ENCODE measurements at places on chromosomes 7 and 10. TPM values are rescaled to one million over a fixed set of nuclear protein-coding genes. Genes with fewer than 3 reads are reported as not detected.

GLCCI1 gene
- total RNA-seq, result 29.1 TPM

- ATAC-seq, result no peak
Observed at GRCh38 chr7:130841416-130841815, 107.4 kb upstream of the KLF14 start.

GRCh38 chr7:149284343-149284742 is 22.3 kb downstream of the ZNF783 start:
- no peak for ATAC-seq

DNAJC12 gene
- total RNA-seq, result 2.6 TPM

MYO1G gene
- total RNA-seq, result 649 TPM

DNA sequence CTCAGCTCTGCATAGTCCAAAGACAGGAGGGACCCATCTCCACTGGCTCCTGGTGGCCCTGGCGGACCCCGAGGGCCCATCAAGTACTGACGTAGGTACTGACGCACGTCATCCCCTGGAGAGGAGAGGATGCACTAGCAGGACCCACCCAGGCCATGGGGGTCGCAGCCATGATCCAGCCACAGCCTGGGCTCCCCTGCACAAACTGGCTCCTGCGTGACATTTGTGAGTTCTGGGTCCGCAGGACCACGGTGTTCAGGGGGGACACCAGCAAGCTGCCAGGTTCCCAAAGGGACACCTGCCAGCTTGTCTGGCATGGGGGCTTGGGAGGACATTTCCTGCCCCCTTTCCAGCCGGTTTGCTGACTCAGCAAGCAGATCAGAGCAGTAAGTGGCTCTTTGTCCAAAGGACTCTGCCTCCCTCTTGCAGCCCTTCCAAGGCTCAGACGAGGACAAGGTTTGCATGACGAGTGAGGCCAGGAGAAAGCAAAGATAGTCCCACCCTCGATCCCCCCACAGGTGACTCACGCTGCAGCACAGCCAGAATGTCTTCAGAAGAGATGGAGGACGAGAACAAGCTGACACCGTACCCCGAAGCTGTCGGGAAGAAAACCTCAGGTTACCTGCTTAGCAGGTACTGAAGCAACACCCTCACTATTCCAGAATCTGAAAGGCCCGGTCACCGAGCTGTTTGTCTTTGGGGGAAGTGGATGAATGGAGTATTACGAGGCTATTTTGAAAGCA is 49.0 kb downstream of the COL17A1 start:
- ATAC-seq, result no peak

PAX4 gene
- not detected for total RNA-seq

DNA sequence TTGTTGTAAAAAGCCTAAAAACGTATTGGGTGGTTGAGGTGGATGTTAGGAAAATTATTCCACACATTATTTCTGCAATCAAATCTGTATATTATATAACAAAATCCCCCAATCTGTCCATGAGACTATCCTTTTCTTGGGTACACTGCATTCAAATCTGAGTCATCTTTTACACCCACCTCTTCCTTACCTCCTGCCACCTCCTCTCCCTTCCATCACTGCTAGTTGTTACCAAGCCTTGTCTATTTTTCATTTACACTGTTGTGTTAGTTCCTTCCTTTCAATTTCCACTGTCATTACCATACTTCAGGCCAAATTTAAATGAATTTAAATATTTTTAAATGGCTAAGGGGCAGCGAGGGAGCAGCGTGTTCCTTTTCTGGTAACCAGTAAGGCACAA is 83.3 kb downstream of the ITGA8 start:
- no peak for ATAC-seq

DNA sequence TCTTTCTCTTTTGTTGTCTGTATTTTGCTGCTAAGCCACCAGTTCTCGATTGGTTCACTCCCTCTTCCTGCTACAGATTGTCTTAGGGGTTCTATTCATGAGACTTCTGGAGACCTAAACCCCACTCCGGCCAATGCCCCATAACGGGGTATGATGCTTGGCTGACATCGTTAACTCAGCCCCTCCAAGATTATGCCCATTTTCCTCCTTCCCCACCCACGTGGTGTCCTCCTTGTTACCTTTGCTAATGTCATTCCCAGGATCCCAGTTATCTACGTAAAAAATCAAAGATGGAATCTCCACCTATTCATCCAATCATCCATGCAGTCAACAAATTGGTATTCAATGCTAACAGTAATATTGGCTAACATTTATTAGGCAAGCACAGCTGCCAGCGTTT is 228.3 kb downstream of the CAMK1D start:
- no peak for ATAC-seq

GRCh38 chr10:30736685-30737232 is 107.2 kb upstream of the LYZL2 start:
- ATAC-seq, result peak; percentile 92

CRTAC1 gene
- not detected for total RNA-seq

GRCh38 chr7:90764848-90765570 is 168.9 kb downstream of the CDK14 start:
- ATAC-seq, result no peak

C10orf105 gene
- 0.04 TPM for total RNA-seq

GRCh38 chr7:77553123-77553522 is 16.0 kb downstream of the PTPN12 start:
- ATAC-seq, result no peak

GRCh38 chr10:87505366-87506111 is 846 bp downstream of the MINPP1 start:
- ATAC-seq, result peak; percentile 61

PNLIPRP1 gene
- not detected for total RNA-seq

DNA sequence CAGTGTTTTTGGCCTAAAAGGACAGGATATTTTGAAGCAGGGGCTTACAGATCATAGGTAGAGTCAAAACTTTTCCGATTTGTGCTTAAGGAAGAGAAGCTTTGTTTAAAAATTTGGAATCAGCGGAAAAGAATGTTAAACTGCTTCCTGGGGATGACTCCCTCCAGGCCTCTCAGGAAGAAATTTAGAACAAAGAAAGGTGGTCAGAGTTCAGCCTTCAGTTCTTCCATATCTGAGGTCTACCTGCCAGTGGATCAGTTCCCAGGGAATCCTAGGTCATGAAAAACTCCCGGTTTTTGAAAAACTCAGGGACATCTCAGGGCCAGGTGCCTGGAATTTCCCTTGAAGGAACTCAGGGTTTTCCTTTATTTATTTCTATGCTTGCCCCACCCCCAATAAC is 100.3 kb downstream of the MCU start:
- ATAC-seq, result no peak

HOGA1 gene
- not detected for total RNA-seq

- no peak for ATAC-seq
Observed at GRCh38 chr7:136214356-136214755, 237.2 kb upstream of the MTPN start.

APBB1IP gene
- total RNA-seq, result 46.5 TPM

CFAP69 gene
- total RNA-seq, result 0.35 TPM

DENND2A gene
- total RNA-seq, result not detected

DNA sequence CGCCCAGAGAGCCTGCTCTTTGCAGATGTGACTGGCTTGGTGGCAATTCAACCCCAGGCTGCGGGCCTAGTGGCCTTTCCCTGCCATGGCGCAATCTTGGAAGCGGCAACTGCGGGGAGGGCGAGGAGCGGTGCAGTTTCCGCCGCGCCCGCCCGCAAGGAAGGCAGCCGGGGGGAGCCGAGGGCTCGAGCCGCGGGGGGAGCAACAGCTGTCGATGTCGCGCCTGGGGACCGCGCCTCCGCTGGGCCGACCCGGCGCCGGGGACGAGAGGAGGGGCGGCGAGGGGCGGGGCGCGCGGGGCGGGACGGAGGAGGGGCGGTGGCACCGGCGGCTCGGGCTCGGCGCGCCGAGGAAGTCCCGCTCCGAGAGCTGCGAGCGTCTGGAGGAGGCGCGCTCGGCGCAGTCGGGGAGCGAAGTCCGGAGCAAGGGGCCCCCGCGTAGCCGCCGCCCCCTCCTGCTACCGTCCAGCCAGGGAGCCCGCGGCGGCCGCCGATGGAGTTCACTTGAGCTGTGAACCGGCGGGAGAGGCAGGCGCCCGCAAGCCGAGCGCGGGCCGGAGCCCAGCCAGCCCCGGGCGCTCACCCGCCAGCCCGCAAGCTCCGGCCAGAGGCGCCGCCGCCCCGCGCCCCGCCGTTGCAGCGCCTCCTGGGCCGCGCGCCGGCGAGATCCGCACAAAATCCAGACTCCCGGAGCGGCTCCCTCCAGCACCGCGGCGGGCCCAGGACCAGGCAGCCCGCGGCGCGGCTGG is 438.1 kb upstream of the GALNT17 start:
- peak; percentile 71 for ATAC-seq

DNA sequence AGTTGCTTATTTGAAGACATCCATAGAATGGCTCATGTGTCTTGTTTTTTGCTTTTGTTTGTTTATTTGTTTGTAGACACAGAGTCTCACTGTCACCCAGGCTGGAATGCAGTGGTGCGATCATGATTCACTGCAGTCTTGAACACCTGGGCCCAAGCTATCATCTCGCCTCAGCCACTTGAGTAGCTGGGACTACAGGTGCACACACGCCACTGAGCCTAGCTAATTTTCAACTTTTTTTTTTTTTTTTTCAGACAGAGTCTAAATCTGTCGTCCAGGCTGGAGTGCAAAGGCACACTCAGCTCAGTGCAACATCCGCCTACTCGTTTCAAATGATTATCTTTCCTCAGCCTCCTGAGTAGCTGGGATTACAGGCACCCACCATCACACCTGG is 83.3 kb upstream of the KLF6 start:
- no peak for ATAC-seq

AGBL3 gene
- 1.8 TPM for total RNA-seq

DNA sequence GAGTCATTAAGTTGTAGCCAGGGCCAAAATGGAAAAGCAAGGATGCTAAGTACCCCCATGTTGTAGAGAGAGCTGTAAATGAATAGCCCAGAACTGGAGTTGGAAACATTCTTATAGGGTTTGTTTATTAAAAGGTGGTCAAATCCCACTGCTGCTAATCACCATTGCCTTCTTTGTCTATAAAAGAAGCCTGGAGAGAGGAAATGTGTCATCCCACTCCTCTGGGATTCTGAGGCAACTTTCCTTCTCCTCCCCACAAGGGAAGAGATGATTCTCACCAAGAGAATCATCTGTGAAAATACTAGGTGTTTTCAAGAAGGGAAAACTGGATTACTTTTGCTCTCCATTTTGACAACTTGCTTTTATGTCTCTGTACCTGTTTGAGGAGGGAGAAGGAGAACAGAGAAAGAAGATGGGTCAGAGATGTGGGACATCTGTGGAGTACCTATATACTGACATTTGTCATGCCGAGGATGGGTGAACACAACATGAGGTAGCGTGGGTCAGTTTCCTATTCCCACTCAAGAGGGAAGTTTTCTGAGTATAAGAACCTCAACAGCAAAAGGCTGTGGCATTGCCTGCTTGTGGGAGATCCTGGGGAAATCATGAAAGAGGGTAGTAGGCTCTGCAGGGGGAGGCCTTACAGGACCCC is 262.2 kb downstream of the KIF20B start:
- no peak for ATAC-seq

DNA sequence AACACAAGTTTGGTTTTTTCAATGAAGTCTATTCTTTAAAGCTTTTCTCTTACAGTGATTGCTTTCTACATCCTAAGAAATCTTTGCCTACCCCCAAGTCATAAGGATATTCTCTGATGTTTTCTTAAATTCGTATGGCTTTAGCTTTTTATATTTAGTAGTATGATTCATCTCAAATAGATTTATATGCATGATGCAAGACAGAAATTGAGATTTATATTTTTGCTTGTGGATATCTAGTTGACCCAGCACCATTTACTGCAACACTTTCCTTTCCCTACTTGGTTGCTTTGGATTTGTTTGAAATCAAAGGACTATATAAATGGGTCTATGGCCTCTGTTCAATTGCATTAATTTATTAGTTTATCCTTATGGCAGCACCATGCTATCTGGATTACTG is 113.9 kb downstream of the ZNF438 start:
- no peak for ATAC-seq

- ATAC-seq, result no peak
Observed at GRCh38 chr10:72229261-72230251, 13.5 kb upstream of the ASCC1 start.

DNA sequence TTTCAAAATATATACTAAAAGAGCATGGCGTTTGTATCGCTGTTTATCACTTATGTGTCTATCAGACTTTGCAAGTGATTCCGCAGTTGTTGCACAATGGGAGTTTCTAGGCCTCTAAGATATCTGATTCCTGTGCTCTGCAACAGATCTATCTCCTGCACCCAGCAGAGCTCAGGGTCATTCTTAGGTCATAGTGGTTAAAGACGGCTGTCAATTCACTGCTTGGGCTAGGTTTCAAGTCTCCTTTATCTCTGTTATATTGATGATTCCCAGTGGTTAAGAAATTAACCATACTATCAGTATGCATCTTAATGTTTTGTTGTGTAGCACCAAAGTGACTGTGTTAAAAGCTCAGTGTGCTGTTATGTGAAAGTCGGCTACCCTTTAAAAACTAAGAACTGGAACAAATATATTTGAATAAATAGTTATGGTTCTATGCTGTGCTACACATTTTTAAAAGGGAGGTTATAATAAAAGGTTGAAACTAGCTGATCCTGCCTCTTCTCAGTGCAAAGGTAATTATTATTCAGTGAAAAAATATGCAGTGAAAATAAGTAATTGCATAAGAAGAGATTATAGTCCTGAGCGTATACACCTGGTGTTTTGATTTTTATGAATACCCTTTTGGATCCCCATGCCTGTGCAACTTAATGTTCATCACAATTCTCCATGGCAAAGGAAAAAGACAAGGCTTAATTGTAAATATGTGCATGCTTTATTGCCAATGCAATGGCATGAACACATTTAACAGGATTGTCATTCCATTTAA is 24.0 kb downstream of the HOXA1 start:
- ATAC-seq, result no peak

MAGI2 gene
- total RNA-seq, result 0.09 TPM

CYP3A4 gene
- not detected for total RNA-seq

GRCh38 chr7:154409703-154410311 is 357.6 kb downstream of the DPP6 start:
- no peak for ATAC-seq

- ATAC-seq, result no peak
Observed at GRCh38 chr7:147044941-147045340, 928.3 kb downstream of the CNTNAP2 start.

TMEM184A gene
- not detected for total RNA-seq

GRCh38 chr10:71878327-71879034 is 27.4 kb upstream of the PSAP start:
- peak; percentile 63 for ATAC-seq

DNA sequence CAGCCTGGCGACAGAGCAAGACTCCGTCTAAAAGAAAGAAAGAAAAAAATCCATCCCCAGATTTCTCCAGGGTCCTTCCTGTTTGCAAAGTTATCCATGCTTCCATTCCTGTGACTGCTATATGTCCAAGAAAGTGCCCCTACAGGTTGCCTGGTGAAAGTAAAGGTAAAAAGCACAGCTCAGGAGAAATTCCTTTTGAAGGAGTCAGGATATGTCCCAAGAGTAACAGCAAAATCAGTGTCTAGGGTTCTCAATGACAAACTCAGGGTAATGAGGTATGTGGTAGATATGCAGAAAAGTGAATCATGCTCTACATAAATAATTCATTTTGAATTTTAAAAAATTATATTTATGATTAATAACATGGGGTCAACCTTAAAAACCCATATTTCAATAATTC is 91.5 kb downstream of the CTTNBP2 start:
- no peak for ATAC-seq

- no peak for ATAC-seq
Observed at GRCh38 chr10:20195076-20195475, 378.8 kb downstream of the PLXDC2 start.

GRCh38 chr7:135466442-135467206 is 43.3 kb downstream of the CNOT4 start:
- peak; percentile 42 for ATAC-seq
